ENCODE measurements at places on chromosomes 12 and 14.

GRCh38 chr14:68791078-68791901 lies 1.6 kb downstream of the ZFP36L1 start:
- DNase-seq = no peak

- DNase-seq = no peak
Observed at GRCh38 chr12:19639781-19640415, 200.6 kb downstream of the AEBP2 start.

GRCh38 chr14:100906420-100906819 lies 2.9 kb upstream of the RTL1 start:
- no peak for DNase-seq

DNA sequence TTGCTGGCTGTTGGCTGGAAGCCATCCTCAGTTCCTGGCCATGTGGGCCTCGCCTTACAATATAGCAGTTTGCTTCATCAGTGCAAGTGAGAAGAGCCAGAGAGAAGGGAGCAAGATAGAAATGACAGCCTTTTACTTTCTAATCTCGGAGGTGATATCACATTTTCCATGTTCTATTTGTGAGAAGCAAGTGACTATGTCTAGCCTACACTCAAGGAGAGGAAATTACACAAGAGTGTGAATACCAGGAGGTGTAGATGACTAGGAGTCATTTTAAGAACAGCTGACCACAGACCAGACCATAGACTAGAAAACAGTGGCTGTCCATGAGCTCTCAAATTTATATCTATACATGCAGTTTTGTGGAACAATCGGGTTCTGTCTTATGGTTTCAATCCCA lies 163.0 kb upstream of the NRXN3 start:
- DNase-seq = no peak

- DNase-seq = no peak
Observed at GRCh38 chr12:130916241-130916911, 37.3 kb upstream of the ADGRD1 start.

- no peak for DNase-seq
Observed at GRCh38 chr12:28065889-28066630, 93.5 kb upstream of the PTHLH start.

GRCh38 chr12:66379616-66380015 lies 77.3 kb downstream of the HELB start:
- DNase-seq = peak; percentile 8

DNA sequence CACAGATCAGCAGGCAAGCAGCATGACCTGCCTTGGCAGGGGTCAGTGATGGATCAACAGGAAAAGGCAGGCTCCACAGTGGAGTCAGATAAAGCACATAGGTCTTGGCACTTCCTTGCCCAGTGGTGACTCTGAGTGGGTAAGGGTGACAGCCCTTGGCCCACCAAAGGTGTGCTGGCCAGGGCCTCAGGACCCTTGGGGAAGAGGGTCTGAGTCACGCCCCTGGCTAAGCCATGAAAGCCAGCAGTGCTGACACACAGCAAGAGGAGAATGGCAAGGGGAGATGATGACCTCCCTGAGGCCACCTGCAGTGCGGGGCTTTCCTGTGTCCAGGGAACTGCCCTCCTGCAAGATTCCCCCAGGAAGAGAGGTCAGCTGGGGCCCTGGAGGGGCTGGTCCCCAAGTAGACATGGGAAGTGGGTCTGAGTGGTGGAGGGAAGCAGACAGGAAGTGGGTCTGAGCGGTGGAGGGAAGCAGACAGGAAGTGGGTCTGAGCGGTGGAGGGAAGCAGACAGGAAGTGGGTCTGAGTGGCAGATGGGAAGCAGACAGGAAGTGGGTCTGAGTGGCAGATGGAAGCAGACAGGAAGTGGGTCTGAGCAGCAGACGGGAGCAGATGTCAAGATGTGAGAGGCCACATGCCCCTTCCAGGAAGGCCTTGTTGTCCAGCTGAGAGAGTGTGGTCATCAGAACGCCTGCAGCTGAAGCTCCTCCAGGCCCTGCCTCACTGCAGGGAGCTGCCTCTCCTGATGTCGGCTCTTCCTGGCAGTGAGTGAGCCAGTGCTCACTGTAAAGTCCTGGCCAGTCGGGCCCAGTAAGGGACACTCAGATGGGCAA lies 34.8 kb downstream of the DIO3 start:
- peak; percentile 1 for DNase-seq

DNA sequence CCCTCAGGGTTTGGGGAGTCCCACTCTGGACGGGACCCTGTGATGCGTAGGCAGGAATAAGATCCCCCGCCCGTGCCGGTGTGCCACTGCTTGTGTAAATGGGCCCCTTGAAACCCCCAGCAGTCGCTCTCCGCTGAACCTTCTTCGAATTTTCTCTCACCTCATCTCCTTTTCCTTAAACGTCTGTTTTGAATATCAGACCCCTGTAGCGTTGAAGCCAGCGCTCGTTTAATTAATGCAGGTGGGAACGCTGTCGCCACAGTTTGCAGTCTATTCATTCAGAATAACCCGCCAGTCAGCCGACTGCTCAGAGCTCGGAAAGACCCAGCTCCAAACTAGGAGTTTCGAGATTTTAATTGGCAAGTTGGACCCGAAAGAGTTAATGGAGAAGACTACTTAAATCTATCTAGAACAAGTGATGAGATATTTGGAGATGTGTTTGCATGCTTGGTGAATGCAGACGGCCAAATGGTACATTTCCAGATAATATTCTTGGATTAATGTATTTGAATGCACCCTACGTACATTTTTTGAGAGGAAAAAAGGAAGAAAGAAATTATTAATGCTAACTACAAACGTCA lies 739 bp upstream of the PPP2R5E start:
- no peak for DNase-seq

DNA sequence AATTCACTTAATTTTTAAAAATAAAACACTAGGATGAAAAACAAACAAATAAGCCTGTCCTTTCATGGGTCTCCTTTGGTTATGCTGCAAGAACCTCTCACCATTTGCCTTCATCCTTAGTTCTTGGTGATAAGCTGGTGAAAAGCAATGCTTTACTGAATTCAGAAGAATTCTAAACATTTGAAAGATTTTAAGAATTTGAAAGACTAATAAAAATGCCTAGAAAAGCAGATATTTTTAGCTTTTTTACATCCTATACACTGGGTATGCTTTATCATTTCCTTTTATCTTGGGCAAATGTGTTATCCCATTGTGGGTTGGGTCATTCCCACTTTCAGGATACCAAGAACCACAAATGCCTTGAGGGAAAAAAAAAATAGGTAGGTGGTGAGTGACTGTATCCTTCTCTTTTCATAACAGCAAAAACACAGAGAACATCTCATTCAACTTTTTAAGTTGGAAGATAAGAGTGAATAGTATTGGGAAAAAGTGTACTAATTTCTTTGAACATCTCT lies 197.1 kb upstream of the ABCD2 start:
- DNase-seq = no peak

DNA sequence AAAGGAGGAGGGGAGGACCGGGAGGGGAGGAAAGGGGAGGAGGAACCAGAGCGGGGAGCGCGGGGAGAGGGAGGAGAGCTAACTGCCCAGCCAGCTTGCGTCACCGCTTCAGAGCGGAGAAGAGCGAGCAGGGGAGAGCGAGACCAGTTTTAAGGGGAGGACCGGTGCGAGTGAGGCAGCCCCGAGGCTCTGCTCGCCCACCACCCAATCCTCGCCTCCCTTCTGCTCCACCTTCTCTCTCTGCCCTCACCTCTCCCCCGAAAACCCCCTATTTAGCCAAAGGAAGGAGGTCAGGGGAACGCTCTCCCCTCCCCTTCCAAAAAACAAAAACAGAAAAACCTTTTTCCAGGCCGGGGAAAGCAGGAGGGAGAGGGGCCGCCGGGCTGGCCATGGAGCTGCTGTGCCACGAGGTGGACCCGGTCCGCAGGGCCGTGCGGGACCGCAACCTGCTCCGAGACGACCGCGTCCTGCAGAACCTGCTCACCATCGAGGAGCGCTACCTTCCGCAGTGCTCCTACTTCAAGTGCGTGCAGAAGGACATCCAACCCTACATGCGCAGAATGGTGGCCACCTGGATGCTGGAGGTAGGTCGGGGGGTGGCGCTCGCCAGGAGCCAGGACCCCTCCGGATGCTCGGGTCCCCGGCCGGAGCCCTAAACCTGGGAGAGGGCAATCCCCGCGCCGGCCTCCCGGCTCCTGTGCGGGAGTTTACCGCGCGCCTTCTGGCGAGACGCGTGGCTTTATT lies at the start of gene CCND2:
TSS of gene CCND2 (plus strand) at position 111 of the 744 bp plus-strand sequence. CDS start at position 390, 279 bp downstream.
- DNase-seq = peak; percentile 93

GRCh38 chr12:50991291-50991690 lies 34.9 kb downstream of the SLC11A2 start:
- no peak for DNase-seq

- no peak for DNase-seq
Observed at GRCh38 chr12:94589591-94590001, 60.8 kb downstream of the TMCC3 start.

GRCh38 chr12:42666671-42667243 lies 77.2 kb upstream of the PRICKLE1 start:
- no peak for DNase-seq

- no peak for DNase-seq
Observed at GRCh38 chr12:110015132-110015531, 15.9 kb downstream of the ANKRD13A start.

- no peak for DNase-seq
Observed at GRCh38 chr12:72272091-72272661, at the start of gene TRHDE. TSS of gene TRHDE (plus strand) at chr12:72272370. CDS start at chr12:72272644, 274 bp downstream.

- no peak for DNase-seq
Observed at GRCh38 chr14:62001963-62002362, 239.7 kb downstream of the SNAPC1 start.

DNA sequence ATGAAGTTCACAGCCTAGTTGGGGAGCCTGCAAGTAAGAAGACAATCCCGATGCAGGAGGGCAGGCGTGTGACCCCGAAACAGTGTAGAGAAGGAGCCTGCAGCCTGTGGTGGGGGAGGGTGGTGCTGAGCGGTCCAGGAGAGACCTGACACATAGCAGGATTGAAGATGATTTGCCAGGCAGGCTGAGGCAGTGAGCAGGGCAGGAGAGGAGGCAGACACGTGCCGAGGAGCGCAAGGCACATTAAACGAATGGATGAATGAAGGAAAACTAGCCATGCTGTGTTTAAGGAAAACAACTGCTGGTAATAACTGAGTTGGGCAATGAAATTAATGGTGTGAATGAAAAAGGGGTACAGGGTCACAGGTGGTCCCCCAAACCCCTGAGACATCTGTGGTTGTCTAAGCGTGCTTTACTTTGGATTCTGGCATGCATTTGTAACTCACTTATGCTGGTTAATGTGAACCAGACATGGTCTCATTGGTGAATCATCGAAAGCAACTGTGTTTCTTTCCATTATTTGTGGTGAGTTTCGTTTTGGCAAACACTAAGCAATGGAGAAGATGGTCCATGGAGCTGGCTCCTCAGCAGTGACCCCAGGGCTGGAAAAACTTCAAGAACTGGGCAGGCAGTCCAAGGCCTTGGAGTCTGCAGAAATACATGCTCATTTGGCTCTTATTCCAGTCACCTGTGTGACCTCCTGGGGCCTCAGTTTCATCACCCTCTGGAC lies 96.9 kb upstream of the EVL start:
- no peak for DNase-seq

- DNase-seq = no peak
Observed at GRCh38 chr14:58693048-58693447, 55.3 kb downstream of the DACT1 start.

- no peak for DNase-seq
Observed at GRCh38 chr14:92961567-92961855, 38.6 kb downstream of the CHGA start.

GRCh38 chr14:68888883-68889282 lies 90.2 kb downstream of the ACTN1 start:
- no peak for DNase-seq

DNA sequence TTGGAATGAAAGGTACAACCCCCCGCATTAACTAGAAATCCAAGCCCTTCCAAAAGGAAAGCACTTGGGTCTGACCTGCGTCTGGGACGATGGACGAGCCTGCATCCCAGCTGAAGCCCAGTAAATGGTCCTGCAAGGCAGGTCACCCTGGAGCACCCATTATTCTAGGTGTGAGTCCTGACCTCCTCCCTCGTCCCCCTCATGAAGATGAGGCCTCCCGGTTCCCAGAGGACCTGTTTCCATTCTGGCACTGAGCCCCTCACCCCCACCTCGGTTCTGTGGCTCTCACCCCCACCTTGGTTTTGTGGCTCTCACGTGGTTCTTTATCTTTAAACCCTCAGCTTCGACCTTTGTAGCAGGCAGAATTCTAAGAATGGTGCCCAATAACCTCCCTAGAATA lies 7.3 kb downstream of the IFI27 start:
- no peak for DNase-seq

DNA sequence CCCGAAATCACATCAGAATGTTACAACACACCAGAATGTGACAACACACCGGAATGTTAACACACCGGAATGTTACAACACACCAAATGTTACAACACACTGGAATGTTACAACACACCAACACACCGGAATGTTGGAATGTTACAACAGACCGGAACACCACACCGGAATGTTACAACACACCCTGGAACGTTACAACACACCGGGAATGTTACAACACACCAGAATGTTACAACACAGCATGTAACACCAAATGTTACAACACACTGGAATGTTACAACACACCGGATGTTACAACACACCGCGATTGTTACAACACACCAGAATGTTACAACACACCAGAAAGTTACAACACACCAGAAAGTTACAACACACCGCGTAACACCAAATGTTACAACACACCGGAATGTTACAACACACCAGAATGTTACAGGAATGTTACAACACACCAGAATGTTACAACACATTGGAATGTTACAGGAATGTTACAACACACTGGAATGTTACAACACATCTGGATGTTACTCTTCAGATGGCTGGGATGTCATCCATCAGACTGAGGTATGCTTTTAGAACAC lies 21.1 kb downstream of the CHFR start:
- peak; percentile 7 for DNase-seq

DNA sequence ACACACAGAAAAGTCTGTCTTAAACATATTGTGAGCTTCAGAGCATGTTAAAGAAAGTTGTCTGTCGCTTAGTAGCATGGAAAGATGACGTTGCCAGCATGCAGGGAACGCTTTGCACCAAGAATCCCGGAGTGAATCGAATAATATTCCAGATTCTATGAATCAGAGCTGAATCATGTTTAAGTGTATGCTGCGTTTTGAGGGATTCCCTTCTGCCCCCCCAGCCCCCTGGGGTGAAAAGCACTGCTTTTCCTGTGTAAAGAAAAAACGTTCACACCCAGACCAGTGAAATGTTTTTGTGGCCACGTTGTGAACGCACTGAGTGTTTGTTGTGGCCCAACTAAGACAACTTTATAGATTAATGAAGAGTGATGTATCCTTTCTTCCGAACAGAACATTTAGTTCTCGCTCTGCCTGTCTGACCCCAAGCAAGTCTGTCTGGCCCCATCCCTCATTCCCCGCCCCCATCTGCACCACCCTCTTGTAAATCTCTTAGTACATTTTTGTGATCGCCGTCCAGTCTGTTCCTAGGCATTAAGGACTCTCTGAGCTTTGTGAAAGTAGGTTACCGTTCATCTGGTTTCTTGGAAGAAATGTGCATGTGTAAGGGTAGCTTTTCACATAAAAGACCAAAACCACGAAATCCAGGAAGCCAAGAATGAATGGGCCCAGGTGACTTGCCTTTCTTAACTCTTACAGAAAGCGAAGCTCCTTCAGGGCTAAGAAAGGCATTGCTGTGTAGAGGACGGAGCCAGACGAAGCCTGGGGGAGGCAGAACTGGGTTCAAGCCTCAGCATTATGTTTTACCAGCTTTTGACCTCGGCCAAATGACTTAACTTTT lies 103.0 kb downstream of the SAMD4A start:
- no peak for DNase-seq
